Cardiac septum (tissue), 1 donor: ENCODE measurements at places on chromosomes 5 and 9.
A peak's percentile ranks its signal among the peaks of the same experiment; 100 is the strongest.

DNA sequence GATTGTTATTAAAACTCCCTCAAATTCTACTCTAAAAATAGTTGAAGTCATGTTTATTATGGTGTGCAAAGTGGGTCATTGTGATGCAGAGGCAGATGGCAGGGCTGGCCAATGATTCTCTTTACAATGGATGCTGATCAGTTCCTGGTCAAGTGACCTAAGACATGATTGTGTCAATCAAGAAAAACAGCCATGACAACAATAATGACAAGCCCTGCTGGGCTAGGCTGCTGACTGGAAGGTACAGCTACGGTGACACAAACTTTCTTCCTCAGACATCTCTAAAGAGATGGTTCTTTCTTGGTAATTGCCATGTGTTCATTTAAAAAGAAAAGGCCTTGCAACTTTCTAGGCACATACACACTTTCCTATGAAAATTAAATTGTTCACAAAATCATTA lies 3.6 kb downstream of the SLC24A2 start:
- DNase-seq, result no peak

GRCh38 chr9:69589156-69589555 lies 83.0 kb downstream of the APBA1 start:
- no peak for DNase-seq

GRCh38 chr9:84748112-84748511 lies 78.6 kb downstream of the NTRK2 start:
- DNase-seq, result no peak

- DNase-seq, result no peak
Measured at GRCh38 chr5:116371935-116372334, 202.7 kb downstream of the SEMA6A start.

- no peak for DNase-seq
Measured at GRCh38 chr9:93182572-93182971, 1.4 kb upstream of the WNK2 start.

GRCh38 chr9:131482343-131483006 lies 20.2 kb upstream of the POMT1 start:
- DNase-seq, result peak; percentile 64

GRCh38 chr5:91937121-91937520 lies 554.0 kb upstream of the ARRDC3 start:
- DNase-seq, result no peak

- DNase-seq, result peak; percentile 79
Measured at GRCh38 chr5:54785729-54786591, 199.4 kb downstream of the ESM1 start.

- DNase-seq, result no peak
Measured at GRCh38 chr5:11384441-11385250, 519.6 kb downstream of the CTNND2 start.

- DNase-seq, result no peak
Measured at GRCh38 chr5:111606194-111606593, 93.9 kb upstream of the STARD4 start.

GRCh38 chr9:37464006-37464405 lies 1.2 kb downstream of the ZBTB5 start:
- DNase-seq, result no peak

DNA sequence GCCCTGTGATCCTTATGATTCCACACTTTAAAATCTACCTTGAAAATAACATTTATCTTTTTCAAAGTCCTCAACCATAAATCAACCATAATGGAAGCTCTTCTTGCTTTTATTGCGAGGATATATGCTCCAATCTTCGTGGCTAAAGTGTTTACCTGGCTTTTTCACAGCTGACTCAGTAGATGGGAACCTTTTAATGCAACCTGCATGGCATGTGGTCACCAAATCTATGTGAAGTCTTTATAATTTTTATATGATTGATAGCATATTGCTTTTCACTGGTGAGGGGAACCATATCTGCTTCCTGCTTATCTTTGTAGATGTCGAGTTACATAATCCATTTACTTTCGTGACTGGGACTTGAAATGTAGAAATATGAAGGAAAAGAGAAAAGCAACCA lies 47.1 kb upstream of the TLX3 start:
- no peak for DNase-seq

- DNase-seq, result no peak
Measured at GRCh38 chr9:15103290-15103689, 193.1 kb upstream of the FREM1 start.

DNA sequence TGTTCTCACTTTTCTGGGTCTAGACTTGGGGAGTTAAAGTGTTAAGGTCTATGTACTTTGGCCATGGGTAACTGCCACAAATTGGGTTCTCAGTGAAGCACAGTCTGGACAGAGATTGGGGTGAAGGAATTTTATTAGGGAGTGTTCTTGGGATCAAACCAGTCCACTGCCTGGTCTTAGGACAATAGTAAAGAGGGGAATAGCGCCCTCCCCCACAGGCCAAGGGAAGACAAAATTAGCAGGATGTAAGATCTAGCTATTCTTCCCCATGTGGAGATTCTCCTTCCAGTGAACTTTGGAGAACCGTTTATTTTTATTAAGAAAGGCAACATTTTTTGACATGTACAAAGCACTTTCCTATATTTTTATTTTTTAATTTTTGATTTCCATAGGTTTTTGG lies 18.4 kb upstream of the RIC1 start:
- no peak for DNase-seq

- no peak for DNase-seq
Measured at GRCh38 chr5:157993201-157993600, 134.3 kb upstream of the CLINT1 start.

DNA sequence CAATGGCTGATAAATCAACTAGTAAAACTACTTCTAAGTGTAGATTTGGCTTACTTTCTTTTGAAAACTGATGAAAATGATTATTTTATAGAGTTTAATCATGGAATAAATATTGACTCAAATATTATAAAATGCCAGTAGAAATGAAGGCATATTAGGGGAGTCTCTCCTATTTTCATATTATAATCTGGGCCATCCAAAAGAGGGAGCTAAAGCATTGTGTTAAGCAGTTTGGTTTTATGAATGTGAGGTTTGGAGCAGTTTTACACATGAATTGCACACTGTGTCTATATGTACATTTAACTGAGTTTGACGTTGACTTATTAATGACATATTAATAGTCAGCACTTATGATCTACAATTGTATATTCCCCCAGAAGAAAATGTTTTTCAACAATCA lies 17.4 kb downstream of the CDH9 start:
- DNase-seq, result no peak

DNA sequence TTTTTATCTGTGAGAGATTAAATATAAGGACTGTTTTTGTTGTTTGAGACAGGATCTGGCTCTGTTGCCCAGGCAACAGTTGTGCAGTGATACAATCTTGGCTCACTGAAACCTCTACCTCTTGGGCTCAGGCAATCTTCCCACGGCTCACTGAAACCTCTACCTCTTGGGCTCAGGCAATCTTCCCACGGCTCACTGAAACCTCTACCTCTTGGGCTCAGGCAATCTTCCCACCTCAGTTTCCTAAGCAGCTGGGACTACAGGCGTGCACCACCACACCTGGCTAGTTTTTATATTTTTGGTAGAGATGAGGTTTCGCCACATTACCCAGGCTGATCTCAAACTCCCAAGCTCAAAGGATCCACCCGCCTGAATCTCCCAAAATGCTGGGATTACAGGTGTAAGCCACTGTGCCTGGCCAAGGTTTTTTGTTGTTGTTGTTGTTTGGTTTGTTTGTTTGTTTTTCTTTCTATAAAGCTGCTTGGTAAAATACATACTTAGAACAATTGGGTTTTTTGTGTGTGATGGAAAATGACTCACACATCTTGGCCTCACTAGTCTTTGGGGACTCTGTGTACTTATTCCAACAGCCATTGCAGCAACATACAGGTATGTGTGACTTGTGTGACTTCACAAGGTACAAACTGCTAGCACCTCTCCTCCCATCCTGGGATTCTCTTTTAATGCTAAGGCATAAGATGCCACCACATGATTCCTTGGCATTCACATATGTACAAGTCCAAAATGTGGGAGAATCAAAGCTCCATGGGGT lies 36.5 kb upstream of the RASA1 start:
- DNase-seq, result no peak

- DNase-seq, result no peak
Measured at GRCh38 chr5:54725391-54726280, 208.1 kb downstream of the SNX18 start.

DNA sequence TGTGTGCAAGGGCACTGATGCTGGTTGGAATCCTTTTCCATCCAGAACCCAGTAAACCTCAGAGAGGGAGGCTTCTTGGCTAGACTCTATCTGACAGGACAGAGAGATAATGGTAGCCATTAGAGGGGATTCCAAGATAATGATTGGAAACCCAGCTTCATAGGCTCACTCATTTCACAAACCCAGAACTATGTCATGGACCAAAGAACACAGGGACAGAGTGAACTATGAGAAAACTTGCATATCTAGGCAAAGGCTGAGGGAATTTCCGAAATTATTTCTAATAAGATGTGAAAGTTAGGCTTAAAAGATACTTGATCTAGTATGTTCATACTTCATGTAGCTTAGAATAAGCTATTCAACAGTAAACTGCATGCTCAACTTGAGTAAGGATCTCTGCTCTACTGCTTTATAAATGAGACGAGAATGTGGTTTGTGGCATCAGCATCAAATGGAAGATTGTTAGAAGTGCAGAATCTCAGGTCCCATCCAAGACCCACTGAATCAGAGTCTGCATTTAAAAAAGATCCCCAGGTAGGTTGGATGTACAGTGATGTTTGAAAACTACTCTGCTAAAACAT lies 261.4 kb downstream of the DMRT2 start:
- DNase-seq, result no peak

- no peak for DNase-seq
Measured at GRCh38 chr5:129768735-129769134, 20.8 kb downstream of the MINAR2 start.

DNA sequence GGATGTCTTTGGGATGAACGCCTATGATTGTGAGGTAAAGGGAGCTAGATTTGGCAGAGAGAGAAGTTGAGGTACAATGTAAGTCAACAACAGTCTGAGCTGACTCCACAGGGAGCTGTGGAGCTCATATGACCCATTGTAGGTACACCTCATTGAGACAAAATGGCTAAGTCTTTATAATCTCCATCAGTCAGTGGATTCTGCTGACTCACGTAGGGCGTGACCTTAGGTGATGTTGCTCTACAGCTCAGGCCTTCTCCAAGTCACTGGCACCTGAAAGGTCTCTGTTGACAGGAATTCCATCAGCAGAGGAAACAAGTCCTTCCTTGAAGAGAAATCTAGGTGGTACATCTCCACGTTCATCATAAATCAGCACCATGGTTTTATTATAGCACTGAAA lies 118.2 kb upstream of the PRR16 start:
- no peak for DNase-seq

DNA sequence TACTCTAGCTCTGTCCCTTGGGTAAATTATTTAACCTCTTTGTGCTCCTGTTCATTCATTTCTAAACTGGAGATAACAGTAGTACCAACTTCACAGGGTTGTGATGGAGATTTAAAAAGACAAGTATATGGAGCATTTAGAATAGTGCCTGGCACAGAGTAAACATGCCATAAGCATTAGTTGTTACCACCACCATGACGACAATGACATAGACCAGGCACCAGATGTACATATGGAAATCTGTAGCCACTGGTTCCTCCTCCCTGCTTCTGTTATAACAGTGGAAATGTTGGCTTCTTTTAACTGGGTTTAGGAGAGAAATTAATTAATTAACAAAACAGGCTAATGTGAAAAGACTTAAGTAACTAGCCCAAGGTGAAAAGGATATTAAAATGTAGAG lies 217.5 kb downstream of the DENND1A start:
- no peak for DNase-seq

DNA sequence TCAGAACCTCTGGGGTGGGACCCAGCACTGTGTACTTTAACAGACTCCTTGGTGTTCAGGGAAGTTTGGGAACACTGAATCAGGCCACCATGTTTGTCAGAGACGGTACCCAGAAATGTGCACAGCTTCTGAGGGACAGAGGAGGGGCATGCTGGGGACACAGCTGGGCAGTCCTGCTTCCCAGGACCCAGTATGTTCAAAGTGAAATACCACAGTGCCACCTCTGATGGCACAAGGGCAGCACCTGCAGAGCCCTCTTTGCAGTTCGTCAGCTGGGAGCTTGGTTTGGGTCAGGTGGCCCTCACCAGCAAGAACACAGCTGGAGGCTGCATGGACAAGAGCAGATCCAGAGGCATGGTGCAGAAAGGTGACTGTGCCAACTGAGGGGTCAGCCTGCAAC lies 51.2 kb downstream of the NDST1 start:
- DNase-seq, result no peak

DNA sequence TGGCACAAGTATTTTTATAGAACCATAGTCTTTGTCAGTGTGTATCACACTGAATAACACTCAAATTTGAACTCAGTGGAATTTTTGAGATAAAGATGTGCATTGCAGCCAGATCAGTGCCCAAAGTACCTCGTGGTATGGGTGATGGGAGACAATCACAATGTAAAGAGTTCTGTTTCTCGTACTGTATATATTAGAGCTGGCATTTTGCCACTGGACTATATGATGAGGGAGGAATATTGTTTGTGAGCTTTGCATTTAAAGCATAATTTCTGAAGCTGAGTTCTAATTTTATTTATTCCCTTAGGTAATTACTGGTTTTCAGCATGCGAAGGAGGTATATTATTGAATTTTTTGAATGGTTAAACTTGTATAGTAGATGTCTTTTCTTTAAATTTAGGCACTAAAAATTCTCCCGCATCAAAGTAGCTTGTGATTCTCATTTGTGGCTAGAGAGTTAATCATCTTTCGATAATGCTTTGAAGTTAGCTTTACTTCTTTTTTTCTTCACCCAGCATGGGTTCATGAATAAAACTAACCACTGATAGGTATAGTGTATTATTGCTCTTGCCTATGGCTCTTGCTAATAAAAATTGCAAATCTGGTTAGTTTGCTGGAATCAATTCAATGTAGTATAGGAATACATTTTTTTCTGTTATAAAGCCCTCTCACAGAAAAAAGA lies 43.1 kb downstream of the PAM start:
- no peak for DNase-seq

DNA sequence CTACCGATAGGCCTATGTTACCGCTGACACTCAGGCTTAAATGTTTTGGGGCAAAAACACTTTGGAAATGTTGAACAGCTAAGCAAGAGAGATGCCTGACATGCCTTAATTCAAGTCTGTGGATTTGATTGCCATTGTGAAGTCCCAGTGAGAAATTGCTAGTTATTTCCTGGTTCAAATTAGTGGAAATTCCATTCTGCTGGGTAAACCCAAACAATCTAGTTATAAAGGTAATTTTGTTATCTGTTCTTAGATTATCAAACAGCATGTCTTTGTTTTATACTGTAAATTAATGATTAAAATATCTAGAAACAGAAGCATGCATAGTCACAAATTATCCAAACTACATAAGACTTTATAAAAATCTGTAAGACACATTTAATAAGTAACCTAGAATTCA lies 96.6 kb downstream of the PJA2 start:
- no peak for DNase-seq
